ELR (cell line): ENCODE measurements at places on chromosomes 3 and 15.

- no peak for DNase-seq
Measured at GRCh38 chr3:57004229-57004628, 56.2 kb upstream of the SPATA12 start.

- no peak for DNase-seq
Measured at GRCh38 chr15:59819092-59819491, 130.0 kb upstream of the BNIP2 start.

DNA sequence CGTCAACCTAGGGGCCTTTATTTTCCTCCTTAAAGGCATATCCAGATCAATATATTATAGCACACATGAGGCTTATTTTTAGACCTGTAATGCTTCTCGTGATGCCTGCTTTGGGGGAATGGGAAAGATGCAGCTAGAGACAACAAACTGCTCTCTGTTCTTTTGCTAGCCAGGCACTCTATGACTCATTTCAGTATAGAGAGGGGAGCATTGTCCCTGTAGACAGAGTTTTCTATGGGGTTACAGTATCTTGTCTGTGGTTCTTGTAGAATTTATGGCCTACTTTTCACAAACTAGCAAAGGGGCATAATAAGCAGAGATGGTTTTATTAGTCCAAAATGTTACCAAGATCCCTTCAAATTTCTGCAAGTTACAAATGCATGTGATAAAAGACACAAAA is 305.6 kb downstream of the LSAMP start:
- DNase-seq = no peak

DNA sequence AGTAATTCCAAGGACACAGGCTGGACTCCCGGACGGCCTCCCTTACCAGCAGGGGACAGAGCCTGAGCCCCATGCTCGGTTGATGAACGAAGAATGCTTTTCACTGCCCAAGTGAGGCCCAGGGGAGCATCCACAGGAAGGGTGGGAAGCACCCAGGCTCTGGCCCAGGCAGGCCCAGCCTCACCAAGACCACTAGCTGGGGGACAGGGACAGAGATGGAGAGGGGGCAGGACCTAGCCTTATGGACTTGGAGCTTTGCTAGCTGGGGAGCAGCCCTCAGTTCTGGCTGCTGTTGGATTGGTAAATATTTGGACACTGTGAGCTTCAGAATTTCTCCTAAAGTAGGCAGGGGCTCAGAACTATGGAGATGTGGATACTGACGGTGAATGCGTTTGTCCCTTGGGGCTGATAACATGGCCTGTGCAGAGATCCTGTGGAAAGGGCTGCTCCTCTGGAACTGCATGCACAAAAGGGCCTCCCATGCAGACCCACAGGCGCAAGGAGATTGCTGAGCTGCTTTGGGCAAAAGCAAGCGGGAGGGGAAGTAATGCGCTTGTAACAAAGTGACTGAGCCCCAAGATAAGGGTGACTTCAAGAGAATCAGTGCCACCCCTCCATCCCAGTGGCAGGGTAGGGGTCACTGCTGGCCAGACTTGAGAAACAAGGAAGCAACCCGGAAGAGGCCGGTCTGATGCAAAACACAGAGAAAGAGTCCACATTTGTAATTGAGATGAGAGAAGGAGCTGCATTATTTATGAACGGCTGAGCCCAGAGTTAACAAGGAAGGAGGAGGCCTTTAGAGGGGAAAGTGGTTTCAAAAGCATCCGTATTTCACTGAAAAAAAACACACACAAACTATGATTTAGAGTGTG is 70.1 kb upstream of the MEF2A start:
- DNase-seq = no peak

GRCh38 chr3:155037508-155038202 is 42.5 kb upstream of the MME start:
- no peak for DNase-seq

GRCh38 chr15:26890451-26890850 is 23.6 kb downstream of the GABRA5 start:
- DNase-seq = no peak

- no peak for DNase-seq
Measured at GRCh38 chr3:146692254-146692653, 87.1 kb upstream of the PLSCR5 start.

- peak; percentile 70 for DNase-seq
Measured at GRCh38 chr3:33855884-33856546, 57.6 kb downstream of the PDCD6IP start.

DNA sequence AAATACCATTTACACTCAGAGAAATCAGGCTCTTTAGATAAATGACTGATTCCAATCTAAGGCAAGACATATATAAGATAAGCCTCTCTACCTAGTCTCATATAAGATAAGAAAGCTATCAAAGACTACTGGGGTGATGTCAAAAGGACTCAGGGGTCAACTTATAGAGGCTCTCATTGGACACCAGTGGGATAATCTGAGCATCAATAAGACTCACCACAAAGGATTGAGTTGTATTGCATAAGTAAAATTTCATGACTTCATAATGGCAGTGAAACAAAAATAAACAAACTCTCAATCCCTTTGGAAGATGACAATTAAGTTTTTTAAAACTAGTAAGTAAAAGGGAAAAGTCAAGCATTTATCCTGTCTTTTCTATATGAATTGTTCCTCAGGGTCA is 317.8 kb downstream of the SHQ1 start:
- no peak for DNase-seq

DNA sequence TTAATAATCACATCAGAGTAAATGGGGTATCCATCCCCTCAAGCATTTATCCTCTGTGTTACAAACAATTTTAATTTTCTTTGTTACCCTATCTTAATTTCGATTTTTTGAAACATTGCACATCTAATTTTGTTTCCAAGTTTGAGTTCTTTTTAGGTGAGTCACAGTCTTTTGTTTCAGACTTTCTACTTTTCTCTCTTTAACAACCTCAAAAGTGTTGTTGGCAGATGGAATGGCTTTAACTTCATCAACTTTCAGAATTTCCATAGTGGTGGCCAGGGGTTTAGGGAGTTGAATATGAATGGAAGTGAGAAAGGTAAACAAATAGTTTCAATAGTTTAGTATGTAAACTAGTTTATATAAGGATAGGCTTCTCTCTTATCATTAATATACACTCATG is 223.0 kb upstream of the MLF1 start:
- DNase-seq = peak; percentile 2

DNA sequence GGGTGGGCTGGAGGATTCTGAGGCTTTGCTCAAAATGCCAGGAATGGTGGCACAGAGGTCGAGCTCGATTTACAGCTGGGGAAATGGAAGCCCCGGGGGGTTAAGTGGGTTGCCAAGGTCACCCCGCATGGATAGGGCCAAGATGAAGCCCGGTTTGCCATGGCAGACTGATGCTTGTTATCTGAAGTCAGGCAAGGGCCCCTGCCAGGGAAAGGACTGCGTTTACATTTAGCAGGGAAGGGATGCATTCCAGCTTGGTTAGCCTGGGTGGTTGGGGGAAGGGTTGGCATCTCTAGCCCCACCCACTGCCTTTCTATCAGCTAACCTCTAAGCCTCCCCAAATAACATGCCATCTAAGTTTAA is 79.0 kb downstream of the RPLP1 start:
- no peak for DNase-seq

DNA sequence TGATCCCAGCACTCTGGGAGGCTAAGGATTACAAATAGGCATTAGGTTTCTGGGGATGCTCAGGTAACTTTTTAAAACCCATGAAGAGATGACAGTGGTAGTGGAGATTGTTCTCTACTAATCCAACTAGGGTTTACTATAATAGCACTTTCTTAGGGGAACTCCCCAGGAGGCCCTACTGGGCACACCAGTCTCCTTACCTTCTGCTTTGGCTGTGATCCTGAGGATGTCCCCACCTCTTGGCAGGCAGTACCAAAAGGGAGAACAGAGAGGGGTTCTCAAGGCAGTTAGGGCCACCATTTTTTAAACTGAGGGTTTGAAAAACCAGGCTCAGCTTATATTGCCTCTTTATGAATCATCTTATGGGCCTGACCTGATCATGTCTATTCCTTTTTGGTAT is 15.0 kb upstream of the FBXL22 start:
- DNase-seq = no peak

DNA sequence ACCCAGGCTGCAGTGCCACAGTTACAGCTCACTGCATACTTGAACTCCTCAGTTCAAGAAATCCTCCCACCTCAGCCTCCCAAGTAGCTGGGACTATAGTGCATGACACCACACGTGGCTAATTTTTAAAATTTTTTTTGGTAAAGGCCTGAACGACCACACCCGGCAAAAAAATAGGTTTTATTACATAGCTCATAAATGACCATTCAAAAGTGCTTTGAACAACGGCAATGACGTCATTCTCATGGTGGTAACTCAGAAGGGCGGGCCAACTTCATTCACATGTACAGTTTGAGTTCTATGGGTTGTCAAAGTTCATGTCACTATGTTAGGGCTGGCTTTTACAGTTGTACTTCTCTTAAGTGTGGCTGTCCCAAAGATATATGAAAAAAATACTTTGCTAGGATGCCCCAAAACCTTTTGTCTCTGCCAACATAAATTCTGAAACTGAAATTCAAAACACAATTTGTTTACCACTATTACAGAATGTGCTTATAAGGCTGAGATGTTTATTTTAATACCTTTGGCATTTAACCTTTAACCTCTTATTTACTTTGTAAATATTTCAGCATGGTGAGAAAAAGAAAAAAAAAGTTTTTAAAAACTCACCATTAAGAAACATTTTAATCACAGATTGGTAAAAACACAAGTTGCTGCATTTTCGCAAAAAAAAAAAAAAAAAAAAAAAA is 6.2 kb downstream of the MYO1E start:
- peak; percentile 40 for DNase-seq

GRCh38 chr3:136543385-136543784 is 208.8 kb downstream of the STAG1 start:
- peak; percentile 78 for DNase-seq

- no peak for DNase-seq
Measured at GRCh38 chr3:131735544-131735943, 232.8 kb upstream of the MRPL3 start.

DNA sequence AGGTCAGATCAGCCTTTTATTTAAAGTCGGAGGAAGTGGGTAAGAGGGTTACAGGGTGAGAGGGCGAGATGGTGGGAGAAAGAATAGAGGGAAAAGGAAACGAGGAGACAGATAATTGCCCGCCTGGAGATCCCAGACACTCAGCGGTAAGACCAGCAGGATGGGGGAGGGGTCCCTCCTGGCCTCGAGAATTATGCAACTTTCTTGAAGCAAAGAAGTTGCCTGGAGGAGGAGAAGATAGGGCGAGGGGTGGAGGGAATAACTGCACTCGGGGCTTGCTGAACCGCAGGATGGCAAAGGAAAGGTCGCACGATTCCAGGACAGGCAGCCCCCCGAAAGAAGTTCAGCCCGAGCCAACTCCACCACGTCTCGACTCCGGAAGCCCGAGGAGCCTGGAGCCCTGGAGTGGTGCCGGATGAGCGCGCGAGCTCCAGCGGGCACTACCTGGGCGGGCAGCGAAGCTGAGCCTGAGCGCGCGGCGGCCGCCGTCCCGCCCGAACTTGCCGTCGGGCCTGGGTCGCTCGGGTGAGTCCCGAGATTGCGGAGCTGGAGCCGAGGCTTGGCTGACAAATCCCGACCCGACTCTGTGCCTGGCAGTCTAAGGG is 402 bp downstream of the WWTR1 start:
- peak; percentile 66 for DNase-seq

DNA sequence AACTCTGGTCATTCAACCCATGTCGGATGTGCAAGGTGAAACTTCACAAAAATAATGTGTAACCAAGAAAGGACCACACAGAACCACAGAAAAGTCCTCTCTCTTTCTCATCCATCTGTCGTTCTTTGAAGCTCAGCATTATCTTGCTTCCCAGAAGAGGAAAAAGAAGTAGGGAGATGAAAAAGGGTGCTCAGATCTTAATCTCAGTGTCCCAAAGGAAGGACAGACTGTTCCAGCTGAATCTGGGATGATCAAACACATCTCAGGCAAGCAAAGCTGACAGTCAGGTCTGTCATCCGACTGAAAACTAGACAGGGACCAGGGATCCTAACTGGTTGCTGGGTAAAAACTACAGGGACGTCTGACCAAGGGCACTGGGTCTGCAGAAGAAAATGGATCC is 16.2 kb downstream of the ARHGEF3 start:
- no peak for DNase-seq

DNA sequence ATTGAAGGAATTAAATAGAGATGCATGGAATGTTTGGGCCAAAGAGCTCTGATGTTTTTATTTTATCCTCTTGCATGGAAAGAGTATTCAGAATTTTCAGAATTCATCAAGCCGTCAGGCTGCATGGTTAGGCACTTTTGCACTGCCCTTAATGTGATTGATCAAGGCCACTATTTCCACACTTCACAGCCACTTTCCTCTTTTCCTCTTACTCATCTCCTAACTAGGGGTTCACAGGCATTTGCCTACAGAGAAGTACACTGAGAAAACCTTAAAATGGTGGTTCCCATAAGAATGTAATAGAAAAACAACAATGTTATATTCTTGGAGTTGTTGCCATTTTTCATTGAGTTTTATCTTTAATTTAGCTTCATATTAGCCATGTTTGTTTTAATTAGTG is 10.9 kb downstream of the SLC35A5 start:
- DNase-seq = no peak

DNA sequence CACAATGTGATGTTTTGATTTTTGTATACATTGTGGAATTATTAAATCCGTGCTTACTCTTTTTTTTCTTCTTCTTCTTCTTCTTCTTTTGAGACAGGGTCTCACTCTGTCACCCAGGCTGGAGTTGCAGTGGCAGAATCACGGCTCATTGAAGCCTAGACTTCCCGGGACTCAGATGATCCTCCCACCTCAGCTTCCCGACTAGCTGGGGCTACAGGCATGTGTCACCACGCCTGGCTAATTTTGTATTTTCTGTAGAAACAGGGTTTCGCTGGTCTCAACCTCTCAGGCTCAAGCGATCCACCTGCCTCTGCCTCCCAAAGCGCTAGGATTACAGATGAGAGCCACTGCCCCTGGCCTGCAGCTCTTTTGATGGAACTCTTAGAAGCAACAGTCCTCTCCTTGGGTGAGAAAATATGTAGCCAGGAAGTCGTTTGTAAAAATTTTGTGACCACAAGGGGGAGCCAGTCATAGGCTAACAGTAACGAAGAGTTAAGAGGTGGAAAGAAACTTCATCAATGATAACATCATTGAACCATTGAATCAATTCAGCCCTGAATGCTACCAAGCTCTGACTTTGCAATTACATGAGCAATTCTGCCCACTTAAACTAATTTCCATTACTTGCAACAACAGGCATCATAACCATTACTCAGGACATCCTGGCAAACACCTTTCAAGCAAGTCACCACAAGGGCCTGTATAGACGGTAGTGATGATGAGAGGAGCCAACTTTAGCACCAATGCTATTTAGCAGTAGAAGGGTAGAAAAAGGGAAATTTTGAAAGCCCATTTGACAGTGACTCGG is 16.7 kb upstream of the CMTM7 start:
- DNase-seq = peak; percentile 75

DNA sequence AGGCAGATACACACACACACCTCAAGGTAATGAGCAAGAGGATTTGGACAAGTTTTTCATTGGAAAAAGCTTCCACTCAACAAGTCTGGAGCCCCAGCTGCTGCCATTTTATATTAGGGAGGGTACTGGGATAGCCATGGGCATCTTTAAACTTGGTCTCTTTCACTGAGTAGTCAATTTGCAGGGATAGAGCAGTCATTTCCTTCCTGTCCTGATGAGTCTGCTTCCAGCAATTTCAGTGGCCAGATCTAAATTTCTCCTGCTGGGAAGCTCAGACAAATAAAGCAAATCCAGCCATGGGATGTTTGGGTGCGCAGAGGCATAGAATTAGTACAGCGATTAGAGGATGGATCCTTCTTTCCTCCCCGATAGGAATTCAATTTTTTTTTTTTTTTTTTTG is 874 bp upstream of the ERC2 start:
- DNase-seq = peak; percentile 10

GRCh38 chr3:70861855-70862254 is 549.4 kb upstream of the MDFIC2 start:
- peak; percentile 44 for DNase-seq
